ENCODE measurements at places on chromosomes 11 and 22.

DNA sequence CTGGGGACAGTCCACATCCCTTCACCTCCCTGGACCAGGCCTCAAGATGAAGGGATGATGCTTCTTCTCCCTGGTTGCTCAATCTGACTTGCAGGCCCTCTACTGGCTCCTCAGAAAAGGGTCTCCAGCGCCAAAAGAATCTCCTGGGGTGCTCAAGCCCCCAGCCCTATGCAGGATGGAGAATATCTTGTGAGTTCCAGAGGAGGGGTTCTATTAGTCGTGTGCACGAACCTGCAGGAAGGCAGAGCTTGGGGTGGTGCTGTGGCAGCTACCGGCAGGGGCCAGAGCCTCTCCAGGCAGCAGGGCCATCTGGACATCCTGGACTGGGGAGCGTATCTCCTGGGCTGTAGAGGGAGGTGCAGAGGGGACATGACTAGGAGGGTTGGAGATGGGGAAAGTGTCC, 1339.5 kb downstream of the BRD1 start:
- no peak for DNase-seq

- peak; percentile 23 for DNase-seq
Observed at GRCh38 chr22:29225422-29226090, 19.9 kb downstream of the EMID1 start.

DNA sequence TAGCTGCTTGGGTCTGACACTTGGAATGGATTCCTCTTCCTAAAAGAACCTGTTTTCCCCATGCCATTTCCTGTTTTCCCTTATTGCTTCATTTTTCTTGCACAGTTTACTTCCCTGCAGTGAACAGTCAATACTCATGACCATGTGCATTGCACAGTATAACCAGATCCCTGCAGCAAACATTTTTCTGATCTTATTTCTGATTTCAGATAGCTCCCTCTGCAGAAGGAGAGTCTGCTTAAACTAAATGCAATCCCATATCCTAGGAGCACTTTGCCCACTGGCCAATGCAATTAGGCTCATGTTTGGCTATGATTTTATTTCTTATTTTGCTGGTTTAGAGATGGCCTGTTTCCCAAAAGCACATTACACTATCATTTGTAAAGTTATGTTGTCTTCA, 96.7 kb upstream of the CD44 start:
- DNase-seq, result no peak

- no peak for DNase-seq
Observed at GRCh38 chr11:61753672-61754071, 1.2 kb downstream of the MYRF start.

DNA sequence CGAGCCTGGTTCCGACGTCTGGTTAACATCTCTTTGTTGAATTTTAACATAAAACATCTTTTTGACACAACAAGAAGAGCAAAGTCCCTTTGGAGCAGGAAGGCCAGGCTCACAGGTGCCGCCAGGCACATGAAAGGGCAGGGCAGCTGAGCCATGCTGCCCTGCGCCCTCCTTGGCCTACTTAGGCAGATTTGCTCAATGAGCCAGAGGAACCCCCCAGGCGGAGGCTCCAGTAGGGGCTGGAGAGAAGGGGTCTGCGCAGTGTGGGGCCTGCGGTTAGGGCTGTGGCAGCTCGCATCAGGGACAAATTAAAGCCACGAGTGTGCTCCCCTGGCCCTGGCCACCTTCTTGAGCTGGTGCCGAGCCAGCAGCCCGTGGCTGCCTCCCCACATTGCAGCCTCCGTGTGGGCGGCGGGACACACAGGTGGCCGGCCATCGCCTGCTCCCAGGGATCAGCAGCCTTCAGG, 9.9 kb upstream of the SLC22A12 start:
- DNase-seq, result no peak

GRCh38 chr11:15591112-15591537, 476.4 kb downstream of the INSC start:
- DNase-seq, result no peak

DNA sequence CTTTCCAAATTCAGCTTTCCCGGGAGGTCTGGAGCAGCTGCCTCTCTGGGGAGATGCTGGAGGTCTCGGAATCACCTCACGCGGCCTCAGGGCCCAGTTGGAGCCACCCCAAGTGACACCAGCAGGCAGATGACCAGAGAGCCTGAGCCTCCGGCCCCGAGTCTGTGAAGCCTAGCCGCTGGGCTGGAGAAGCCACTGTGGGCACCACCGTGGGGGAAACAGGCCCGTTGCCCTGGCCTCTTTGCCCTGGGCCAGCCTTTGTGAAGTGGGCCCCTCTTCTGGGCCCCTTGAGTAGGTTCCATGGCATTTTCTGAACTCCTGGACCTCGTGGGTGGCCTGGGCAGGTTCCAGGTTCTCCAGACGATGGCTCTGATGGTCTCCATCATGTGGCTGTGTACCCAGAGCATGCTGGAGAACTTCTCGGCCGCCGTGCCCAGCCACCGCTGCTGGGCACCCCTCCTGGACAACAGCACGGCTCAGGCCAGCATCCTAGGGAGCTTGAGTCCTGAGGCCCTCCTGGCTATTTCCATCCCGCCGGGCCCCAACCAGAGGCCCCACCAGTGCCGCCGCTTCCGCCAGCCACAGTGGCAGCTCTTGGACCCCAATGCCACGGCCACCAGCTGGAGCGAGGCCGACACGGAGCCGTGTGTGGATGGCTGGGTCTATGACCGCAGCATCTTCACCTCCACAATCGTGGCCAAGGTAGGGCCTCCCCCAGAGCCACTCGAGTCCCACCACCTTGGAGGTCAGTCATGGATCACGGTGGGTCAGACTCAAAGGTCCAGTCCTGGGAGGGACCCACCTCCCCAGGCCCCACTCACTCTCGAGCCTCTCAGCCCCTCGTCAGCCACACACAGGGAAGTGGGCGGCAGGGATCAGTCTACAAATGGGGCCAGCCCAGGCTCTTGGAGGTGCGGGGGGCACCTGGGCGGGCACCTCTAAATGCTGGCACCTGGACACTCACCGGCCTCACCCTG, 525 bp downstream of the SLC22A12 start:
- no peak for DNase-seq

DNA sequence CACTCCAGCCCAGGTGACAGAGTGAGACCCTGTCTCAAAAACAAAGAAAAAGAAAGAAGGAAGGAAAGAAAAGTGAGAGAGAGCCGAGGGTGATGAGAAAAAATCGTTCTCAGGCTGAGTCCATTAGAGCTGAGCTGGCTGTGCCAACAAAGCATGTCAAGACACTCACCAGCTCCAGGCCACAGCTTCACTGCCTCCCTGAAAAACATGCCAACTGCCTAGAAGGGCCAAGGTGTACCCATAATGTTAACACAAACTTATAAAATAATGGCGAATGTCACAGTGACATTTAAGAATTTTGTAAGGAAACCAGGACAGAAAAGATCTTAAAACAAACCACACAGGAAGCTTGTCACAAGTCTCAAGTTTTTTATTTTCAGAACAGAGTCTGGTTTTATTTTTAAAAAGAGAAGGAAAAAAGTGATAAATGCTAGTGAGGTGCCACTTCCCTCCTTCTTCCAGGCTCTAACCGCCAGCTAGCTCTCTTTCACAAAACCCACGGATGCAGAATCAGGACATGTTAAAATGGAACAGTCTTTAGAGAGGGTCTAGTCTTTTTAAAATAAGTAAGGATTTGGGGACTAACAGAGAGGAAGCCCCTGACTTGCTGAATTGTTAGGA, 5.1 kb downstream of the TMEM121B start:
- DNase-seq, result no peak

GRCh38 chr11:105315287-105315686, 175.7 kb upstream of the CARD18 start:
- DNase-seq, result peak; percentile 22

DNA sequence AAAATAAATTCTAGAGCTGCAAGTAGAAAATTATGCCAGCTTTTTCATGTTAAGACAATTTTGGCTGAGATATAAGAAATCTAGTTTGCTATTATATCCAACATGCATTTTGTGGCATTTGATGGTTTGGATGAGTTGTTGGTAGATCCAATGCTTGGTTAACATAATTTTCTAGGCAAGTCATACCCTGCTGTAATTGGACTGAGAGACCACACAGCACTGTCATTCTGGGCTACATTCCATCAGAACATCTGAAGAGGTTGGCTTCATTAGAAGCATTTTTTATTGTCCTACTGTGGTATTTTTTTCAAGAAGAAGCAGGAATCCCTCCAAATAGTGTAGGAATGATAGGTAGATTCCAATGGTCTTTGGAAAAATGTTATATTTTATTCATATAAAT, 561.0 kb downstream of the LUZP2 start:
- DNase-seq, result no peak

DNA sequence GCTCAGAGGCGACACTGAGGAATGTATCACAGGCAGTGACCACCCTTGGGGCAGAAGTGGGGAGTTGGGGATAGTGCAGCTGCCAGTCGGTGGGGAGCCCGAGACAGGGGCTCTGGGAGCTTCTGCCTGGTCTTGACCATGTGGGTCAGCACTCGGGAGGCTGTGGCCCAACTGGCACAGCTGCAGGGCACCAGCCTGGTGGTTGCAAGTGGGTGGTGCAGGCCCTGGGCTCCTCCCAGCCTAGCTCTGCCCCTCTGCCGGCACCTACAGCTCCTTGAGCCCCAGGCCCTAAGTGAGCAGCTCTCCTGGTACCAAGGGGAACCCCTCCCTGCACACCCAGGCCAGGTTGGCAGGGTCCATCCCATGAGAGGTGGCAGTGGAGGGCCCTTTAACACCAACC, 12.6 kb upstream of the RASL10A start:
- no peak for DNase-seq

- DNase-seq, result peak; percentile 20
Observed at GRCh38 chr11:10670099-10670498, 23.5 kb downstream of the IRAG1 start.

- no peak for DNase-seq
Observed at GRCh38 chr11:28963187-28963586, 855.0 kb downstream of the METTL15 start.

- no peak for DNase-seq
Observed at GRCh38 chr11:33389635-33390034, 132.5 kb downstream of the HIPK3 start.

GRCh38 chr11:67436459-67437081, 912 bp downstream of the PTPRCAP start:
- no peak for DNase-seq

DNA sequence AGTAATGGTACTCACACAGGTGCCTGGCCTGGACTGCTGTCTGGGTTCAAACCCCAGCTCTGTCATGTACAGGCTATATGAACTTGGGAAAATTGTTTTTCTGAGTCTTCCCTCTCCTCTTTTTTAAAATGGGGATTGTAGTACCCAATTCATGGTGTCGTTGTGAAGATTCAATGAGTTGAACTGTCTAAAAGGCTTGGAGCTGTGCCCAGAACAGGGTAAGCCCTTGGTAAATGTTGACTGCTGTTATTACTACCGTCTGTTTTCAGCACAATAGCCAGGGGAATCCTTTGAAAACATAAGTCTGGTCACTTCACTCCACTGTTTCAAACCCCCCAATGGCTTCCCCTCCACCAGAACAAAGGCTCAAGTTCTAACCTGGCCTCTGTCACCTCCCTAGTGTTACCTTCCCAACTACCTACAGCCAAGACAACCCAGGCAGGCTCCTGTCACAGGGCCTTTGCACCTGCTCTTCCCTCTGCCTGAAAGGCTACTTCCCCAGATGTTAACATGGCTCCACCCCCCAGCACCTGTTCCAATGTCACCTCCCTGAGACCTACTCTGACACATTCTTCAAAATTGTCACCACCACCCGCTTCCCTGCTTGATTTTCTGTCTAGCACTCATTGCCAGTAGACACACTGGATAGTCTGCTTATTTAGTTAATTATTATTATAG, 152.8 kb downstream of the CHST1 start:
- peak; percentile 26 for DNase-seq

DNA sequence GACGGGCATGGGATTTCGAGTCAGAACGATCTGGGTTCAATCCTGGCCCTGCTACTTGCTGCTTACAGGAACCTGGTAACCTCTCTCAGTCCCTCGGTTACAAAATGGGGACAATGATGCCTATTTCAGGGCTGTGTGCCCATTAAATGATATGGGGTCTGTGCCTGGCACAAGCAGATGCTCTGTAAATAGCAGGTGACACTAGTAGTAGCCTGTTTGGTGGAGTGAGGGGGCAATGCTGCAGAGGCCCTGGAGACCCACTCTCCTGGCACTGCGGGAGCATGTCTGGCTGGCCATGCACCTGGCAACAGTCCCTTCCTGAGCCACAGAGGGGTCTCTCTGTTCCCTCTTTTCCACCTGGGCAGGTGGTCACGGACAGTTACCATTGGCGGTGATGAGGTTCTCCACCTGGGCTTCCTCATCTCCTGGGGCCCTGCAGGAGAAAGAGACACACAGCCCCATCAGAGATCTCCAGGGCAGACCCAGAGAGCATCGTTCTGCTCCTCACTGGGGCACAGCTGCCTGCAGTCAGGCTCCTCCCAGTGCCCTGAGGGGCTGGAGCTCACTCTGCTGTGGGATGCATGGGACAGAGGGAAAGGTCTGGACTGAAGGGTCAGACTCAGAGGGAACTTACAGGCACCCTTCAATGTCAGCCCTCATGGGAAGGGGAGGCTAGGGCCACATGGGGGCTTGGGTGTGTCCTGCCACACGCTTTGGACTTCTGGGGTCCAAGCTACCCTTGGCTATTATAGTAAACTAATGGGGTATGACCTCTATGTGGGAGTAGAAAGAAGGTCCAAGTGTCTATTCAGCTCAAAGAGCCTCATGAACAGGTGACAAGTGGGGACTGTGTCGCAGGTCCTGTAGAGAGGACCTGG, 15.6 kb upstream of the FXYD2 start:
- DNase-seq, result no peak

Data from DMS153 (cell line).